ENCODE measurements at places on chromosomes 13 and 19.

DNA sequence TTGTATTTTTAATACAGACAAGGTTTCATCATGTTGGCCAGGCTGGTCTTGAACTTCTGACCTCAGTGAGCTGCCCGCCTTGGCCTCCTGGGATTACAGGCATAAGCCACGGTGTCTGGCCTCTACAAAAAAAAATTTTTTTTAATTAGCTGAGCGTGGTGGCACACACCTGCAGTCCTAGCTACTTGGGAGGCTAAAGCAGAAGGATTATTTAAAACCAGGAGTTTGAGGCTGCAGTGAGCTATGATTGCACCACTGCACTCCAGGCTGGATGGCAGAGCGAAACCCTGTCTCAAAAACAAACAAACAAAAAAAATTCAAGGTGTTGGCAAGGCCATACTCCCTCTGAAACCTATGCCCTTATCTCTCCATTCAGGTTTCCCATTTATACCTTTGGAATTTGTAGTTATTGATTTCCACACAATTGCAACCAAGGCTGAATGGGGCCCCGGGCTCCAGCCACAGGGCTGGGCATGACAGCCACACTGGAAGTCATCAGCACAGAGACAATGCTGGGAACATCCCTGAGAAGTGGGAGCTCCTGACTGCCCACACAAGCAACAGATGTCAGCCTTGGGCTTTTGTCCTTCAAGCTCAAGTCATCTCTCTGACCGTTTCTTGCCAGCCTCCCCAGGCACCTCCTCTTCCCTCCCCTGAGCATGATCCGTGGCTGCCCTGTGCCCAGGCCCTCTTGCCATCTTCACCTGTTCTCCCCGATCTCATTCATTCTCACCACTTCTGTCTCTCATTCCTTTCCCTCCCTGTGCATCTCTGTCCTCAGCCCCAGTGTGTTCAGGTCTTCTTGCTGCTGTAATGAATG, 27.2 kb upstream of the CALM3 start:
- no peak for DNase-seq

- no peak for DNase-seq
Measured at GRCh38 chr13:83471011-83471410, 411.3 kb downstream of the SLITRK1 start.

GRCh38 chr13:79663977-79664636, 183.2 kb downstream of the NDFIP2 start:
- no peak for DNase-seq

- DNase-seq, result peak; percentile 55
Measured at GRCh38 chr19:19145684-19146608, 7.7 kb upstream of the TMEM161A start.

GRCh38 chr19:9934132-9934950, 2.0 kb downstream of the OLFM2 start:
- peak; percentile 86 for DNase-seq

DNA sequence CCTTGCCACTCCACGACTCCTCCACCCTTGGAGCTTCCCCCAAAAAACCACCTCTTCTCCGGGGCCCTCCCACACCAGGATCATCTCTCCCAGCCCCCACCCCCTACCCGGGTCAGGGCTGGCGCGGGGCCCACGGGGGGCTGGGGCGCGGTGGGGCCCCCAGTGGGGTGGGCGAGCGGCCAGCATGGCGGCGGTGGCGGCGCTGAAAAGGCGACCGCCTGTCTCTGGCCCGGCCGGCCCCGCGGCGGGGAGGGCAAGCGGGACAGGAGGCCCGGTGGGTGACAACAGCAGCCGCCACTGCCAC, 850 bp downstream of the DYRK1B start:
- DNase-seq, result no peak

- DNase-seq, result peak; percentile 41
Measured at GRCh38 chr13:79779761-79780160, 298.8 kb downstream of the NDFIP2 start.

DNA sequence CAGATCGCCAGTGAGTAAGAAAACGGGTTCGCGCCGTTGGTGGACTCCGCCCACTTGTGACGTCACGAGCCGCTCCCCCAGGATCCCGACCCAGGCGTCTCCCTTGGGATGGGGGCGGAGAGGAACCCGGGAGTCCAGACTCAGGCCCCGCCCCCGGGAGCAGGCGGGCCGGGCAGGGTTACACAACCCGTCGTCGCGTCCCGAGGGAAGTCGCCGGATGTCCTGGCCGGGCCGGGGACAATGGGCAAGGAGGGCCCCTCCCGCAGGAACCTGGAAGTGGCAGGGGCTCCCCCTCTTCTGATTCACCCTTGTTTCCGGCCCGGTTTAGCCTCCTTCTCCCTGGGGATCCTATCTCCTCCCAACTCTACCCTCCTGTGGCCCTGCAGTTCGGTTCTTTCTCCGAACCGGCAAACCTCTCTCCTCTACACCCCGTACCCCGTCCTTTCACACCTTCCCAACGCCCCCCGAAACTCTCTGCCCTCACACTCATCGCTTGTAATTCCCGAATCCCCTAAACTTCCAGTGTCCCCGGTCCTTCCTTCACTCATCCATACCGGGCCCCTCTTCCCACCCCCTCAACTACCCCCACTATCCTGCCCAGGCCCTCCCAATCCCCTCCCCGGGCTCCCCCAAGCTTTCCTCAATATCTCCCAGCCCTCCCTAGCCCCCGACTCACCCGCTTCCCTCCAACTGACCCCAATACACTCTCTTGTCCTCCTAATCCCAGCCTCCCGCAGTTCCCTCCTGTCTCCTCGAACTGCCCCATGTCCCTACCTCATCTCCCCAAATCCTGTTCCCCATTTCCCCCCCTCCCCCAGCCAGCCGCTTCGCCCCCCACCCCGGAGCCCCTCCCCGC, 20.0 kb upstream of the ERCC1 start:
- DNase-seq, result peak; percentile 92

DNA sequence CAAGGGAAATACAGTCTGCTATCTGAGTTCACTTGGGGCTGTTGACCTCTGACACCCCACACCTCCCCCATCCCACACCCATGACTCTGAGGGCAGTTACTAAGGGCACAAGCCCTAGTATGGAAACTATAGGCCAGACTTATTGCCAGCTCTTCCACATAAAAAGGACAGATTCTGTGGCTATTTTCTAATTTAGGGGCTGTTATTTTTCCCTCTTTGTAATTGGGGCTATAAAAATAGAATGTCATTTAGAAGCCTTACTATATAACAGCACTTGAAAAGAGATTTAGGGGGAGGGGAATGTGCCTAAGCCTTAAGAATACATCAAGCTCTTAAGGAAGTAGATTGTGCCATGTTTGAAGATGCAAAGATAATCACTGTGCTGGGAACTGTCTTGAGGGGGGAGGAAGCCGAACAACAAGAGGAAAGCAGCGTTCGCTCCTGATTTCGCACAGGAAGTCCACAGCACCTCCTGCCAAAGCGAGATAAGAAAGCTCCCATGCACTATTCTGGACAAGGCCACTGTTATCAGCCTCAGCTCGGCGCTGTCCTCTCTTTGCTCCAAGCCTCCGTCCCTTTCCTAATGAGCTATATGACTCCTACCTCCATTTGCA, 86.6 kb downstream of the FLT1 start:
- DNase-seq, result no peak
